ENCODE measurements at places on chromosomes 7 and 10.
A peak's percentile ranks its signal among the peaks of the same experiment; 100 is the strongest.

GRCh38 chr7:1318661-1319060 is 86.0 kb downstream of the UNCX start:
- DNase-seq, result no peak

GRCh38 chr10:90064295-90064694 is 362.9 kb downstream of the KIF20B start:
- no peak for DNase-seq

GRCh38 chr10:49600046-49600445 is 10.1 kb upstream of the SLC18A3 start:
- no peak for DNase-seq

- no peak for DNase-seq
Observed at GRCh38 chr7:28018446-28018845, 162.1 kb downstream of the JAZF1 start.

DNA sequence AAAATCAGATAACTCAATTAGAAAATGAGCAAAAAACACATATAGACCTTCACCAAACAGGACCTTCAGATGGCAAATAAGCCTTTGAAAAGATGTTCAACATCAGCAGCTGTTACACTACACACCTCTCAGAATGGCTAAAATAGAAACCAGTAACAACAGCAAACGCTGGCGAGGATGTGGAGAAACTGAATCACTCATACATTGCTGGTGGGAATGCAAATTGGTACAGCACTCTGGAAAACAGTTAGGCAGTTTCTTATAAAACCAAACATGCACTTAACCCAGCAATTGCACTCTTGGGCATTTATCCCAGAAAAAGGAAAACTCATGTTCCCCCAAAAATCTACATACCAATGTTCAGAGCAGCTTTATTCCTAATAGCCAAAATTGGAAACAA is 37.7 kb upstream of the SMARCD3 start:
- DNase-seq, result no peak

GRCh38 chr7:155306673-155307470 is 9.2 kb downstream of the INSIG1 start:
- DNase-seq, result no peak

- DNase-seq, result peak; percentile 2
Observed at GRCh38 chr10:24822590-24822989, 98.9 kb upstream of the ARHGAP21 start.

- no peak for DNase-seq
Observed at GRCh38 chr7:50781381-50782293, 1.1 kb downstream of the GRB10 start.

DNA sequence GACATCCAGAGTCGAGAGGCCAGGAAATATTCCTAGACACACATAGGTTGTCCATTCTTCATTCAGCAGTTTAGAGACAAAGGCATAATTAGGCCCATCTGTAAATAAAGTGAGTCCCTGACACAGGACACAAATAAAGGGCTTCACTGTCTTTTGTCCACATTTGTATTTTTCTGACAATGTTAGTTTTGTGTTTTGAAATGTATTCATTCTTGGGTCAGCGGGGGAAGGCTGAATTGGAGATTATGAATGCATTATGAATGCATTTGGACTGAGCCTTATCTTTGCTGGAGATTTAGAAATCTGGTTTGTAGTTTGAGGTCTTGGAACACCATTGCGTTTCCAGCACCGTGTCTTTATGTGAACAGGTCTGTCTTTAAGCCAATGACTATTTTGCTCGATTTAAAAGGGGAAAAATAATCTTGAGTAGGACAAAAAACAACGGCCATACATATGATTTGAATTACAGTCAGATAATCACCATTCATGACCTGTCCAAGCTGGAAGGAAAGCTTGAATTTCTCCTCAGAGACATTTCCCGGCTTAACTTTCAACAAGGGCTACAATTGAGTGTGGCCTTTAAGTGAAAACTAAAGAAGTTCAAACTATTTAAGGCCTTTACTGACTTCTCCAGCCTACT is 334.8 kb downstream of the WDR11 start:
- no peak for DNase-seq

DNA sequence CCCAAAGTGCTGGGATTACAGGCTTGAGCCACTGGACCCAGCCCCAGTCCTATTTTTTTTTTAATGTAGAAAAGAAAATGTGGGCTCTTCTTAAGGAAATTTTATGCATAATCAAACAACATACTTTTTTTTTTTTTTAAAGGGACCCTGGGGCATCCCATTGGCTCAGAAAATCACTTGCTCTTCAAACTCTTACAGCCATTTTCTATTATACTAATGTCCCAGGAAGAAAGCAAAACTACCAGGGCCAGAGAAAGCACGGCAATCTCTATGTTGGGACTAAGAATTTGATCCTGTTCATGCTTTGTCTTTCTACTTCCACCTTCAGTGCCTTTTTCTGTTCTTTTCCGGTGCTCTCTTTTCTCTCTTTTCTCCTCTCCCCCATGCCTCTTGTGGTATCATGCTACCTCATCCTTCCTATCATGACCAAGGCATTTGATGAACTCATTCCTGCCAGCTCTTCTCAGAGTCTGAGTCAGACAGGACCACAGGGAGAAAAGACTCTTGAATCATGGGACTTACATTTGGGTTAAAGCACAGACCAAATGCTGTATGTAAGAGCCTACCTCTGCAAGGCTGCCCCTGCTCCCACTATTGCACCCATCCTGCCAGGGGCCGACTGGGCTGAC is 76.4 kb upstream of the CCNY start:
- no peak for DNase-seq

DNA sequence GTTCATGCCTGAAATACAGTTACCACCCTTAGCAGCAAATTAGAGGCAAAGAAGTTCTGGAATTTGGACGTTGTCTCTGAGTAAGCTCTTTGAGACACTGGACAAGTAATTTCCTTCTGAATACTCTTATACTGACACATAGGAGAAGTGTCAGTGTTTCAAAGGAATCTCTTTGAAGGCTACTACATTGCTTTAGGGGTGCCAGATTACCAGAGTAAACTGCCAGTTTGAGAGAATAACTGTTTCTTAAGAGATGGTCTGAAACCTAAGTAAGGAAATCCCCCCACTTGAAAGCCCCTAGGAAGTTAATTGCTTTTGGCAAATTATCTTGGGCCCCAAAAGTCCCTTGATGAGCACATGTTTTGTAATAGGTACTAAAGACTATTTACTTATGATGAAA is 3.4 kb downstream of the FAS start:
- peak; percentile 76 for DNase-seq

- DNase-seq, result no peak
Observed at GRCh38 chr10:109959259-109960145, 36.2 kb upstream of the XPNPEP1 start.

DNA sequence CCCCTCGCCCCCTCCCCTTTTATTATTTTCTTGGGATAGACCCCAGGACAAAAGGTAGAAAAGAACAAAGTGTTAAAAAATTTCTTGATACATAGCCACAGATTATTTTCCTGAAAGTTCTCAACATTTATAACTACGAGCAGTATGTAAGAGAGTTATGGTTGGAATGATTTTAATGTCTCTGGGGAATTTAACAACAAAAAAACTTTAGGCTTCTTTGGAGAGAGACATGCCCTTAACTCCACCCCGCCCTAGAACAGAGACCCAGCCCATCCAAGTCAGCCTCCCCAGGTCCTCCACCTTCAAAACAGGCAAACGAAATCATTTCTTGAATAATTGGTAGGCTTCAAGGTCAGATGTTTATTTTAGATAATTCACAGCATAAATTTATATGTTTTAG is 97.1 kb downstream of the TCF7L2 start:
- no peak for DNase-seq

DNA sequence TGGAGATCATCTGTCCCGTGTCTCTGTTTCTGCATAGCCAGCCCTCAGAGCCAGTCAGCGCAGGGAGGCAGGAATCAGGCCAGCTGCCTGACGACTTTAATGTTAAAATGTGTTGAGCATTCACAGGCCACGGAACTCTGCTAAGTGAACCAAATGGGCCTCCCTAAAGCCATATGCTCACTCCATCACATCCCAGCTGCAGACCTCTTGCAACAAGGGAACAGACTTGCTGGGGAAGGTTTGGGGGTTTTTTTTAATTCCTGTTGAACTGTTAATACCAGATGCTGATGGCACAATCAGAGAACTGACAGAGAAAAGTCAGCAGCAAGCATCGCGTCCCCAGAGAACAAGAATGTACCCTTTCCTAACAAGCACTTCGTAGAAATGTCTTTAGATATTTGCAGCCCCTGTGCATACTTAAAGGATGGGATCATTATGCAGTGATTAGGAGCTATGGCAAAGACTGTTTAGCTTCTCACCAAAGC is 900.4 kb upstream of the AUTS2 start:
- no peak for DNase-seq

- DNase-seq, result peak; percentile 90
Observed at GRCh38 chr10:12269056-12269455, 73.1 kb downstream of the CDC123 start.

GRCh38 chr7:111516612-111517011 is 45.7 kb downstream of the IMMP2L start:
- DNase-seq, result no peak

- DNase-seq, result no peak
Observed at GRCh38 chr10:4351723-4352413, 474.1 kb upstream of the AKR1E2 start.

DNA sequence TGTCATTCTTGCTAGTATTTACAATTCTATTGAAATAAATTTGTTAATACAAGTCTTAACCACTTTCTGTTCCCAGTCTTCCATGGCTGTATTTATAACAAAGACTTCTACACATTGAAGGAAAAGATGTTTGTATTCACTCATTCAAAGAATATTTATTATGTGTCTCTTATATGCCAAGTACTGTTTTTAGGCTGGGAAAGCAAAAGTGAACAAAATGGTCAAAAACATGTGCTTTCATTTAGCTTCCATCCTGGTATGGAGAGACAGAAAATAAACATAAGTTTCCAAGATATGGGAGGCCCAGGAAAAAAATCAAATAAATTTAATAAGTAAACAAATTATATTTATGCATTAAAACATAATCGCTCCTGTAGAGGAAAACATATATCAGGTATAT is 22.9 kb downstream of the CPED1 start:
- no peak for DNase-seq

DNA sequence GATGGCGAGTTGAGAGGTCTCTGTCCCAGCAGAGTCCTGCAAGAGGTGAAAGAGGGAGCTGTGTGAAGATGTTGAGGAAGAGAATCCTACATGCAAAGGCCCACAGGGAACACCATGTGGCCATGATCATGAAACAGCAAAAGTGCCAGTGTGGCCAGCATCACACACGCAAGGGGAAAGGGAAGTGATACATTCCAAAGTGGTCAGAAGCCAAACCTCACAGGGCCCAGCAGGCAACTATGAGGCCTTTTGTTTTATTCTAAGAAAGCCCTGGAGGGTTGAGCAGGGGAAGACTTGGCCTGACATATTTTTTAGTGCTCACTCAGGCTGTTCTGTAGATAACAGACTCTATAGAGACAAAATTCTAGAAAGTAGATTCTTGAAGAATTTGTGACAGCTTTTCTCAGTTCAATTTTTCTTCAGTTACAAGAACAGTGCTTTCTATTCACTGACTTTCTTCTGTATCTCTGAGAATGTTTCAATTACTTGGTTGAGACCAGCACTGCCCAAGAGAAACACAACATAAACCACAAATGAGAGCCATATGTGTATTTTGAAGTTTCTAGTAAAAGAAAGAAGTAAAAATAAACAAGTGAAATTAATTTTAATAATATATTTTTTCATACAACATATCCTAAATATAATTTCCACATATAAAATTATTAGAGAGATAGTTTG is 82.3 kb downstream of the HTR7 start:
- peak; percentile 50 for DNase-seq

DNA sequence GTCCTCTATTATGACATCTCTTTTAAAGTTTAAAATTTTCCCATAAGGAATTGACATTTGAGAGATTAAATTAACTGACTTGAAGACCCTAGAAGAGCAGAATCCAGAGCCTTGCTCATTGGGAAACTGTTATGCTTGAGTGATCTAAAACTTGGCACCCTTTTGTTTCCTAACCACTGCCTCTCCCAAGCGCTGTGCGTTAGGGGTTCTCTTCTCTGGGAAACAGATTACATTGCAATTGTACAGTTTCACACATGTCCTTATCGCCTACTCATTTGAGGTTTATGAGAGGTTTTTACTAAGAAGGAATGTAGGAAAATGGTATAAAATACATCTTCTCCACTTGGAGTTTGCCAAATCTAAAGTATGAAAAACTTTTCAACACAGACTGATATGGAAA is 126.8 kb upstream of the AMPH start:
- no peak for DNase-seq

- no peak for DNase-seq
Observed at GRCh38 chr10:128056303-128057050, 69.7 kb downstream of the MKI67 start.

- DNase-seq, result no peak
Observed at GRCh38 chr7:38625866-38626265, 5.3 kb downstream of the AMPH start.

DNA sequence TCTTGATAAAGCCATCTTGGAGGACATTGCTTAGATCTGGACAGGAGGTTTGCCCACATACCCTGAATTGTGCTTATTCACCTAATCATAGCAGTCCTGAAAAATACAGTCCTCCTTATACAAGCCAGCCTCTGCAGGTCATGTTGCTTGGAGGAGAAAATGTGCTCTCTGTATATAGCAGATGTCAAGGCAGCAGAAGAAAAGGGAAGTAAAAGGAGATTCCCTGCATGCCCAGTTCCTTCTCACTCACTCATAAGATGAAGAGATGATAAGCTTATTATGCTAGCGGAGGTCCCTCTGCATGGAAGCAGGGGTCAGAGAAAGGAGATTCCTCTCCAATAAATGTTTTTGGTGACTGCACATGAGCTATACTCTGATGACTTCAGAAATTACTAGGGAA is 458.8 kb upstream of the ZMIZ1 start:
- peak; percentile 14 for DNase-seq

GRCh38 chr7:67616517-67616916 is 619.9 kb downstream of the TYW1 start:
- DNase-seq, result no peak

- no peak for DNase-seq
Observed at GRCh38 chr7:95658676-95659075, 62.4 kb upstream of the PDK4 start.

- no peak for DNase-seq
Observed at GRCh38 chr10:30576641-30577040, 52.9 kb downstream of the LYZL2 start.

GRCh38 chr7:100667331-100668068 is 6.0 kb upstream of the GNB2 start:
- DNase-seq, result no peak

- DNase-seq, result peak; percentile 66
Observed at GRCh38 chr7:924541-925231, 29.8 kb downstream of the ADAP1 start.

DNA sequence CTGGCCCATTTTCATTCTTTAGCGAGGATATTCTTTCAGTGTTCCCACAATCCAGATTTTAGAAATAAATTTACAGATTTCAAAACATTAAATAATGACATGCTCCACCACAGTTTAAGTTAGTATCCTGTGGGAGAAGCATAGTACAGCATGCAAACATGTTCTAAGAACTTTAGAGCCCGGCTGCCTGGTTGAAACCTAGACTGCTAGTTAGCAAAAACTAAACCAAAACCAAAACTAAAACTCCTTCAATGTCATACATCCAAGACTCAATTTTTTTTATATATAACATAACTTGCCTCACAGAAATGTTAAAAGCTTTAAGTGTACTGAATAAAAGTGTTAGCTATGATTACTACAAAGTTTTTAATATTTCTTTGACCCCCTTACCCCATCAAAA is 17.0 kb downstream of the TRA2A start:
- DNase-seq, result no peak

- DNase-seq, result peak; percentile 84
Observed at GRCh38 chr10:71694567-71694968, 25.0 kb downstream of the C10orf105 start.

Data from inflammatory macrophage treated with lipopolysaccharide for 1 hour (primary cell).